GM12865 (cell line): ENCODE measurements at places on chromosomes 4 and X.
A peak's percentile ranks its signal among the peaks of the same experiment; 100 is the strongest.

- DNase-seq: no peak
Measured at GRCh38 chr4:16505726-16506125, 279.5 kb upstream of the TAPT1 start.

GRCh38 chrX:139862208-139862607, 70.6 kb downstream of the ATP11C start:
- DNase-seq: no peak

GRCh38 chr4:6446538-6447451, 25.6 kb downstream of the PPP2R2C start:
- no peak for DNase-seq

GRCh38 chr4:139919521-139919920, 234.5 kb downstream of the MAML3 start:
- DNase-seq: no peak

DNA sequence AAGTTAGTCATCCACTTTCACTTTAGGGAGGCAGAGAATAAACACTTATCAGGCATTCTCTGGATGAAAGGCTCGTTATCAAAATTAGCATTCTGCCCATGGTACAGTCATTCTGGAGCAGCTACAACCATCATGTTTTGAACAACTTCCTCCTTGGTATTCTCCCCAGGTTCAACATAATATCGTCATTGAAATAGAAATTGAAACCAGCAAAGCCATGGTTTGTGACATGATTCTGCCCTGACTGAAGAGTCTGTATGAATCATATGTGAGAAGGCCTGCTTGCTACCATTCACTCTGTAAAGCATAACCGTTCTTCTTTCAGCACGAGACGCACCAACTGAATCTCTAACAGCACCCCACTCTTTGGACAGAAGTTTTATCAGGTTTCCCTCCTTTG, 127.5 kb upstream of the RADX start:
- peak; percentile 77 for DNase-seq

GRCh38 chrX:36388901-36389300, 469.4 kb downstream of the CFAP47 start:
- no peak for DNase-seq
